Body of pancreas (tissue), 4 donors: ENCODE measurements at places on chromosomes 3 and 15.

DNA sequence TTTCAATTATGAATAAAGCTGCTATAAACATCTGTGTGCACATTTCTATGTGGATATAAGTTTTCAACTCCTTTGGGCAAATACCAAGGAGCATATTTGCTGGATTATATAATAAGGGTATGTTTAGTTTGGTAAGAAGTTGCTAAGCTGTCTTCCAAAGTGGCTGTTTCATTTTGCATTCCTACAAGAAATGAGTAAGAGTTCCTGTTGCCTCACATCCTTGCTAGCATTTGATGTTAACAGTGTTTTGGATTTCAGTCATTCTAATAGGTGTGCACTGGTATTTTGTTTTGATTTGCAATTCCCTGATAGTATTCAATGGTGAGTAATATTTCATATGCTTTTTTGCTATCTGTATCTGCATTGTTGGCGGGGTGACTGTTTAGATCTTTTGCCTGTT, 120.7 kb upstream of the MDFIC2 start:
- DNase-seq: no peak

DNA sequence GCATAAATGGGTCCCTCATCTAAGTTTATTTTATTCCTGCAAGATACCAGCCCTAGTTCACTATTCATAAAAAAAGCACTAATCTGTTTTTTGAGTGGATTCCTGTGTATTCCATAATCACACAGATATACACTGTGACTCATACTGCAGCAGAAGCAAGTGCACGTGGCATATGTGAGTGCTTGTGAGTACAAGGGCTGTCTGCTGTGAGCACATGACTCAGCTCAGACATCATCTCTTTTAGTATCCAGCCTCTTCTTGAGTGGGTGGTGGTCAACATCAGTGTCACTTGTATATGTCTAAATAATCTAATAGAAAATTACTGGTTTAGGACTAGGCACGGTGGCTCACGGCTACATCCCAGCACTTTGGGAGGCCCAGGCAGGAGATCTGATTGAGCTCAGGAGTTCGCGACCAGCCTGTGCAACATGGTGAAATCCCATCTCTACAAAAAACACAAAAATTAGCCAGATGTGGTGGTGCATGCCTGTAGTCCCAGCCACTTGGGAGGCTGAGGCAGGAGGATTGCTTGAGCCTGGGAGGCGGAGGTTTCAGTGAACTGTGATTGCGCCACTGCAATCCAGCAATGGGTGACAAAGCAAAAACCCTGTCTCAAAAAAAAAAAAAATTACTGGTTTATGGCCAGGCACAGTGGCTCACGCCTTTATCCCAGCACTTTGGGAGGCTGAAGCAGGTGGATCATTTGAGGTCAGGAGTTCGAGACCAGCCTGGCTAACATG, 49.8 kb downstream of the NIPA2 start:
- no peak for DNase-seq

DNA sequence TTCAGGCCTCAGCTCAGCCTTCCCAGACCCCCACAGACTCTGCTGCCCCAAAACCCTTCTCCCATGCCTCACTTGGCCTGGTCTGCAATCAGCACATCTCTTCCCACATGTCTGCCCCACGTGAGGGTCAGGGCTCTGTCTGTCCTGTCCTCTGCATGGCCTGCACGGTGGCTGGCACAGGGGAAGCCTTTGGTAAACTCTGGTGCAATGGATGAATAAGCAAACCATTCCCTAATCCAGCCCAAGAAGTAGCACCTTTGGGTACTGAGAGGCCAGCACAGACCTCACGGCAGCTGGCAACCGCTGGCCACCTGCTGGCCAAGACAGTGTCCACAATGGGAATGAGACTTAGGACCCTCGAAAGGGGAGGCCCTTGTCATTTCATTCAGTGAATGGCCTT, 27.7 kb downstream of the ABTB1 start:
- no peak for DNase-seq

- no peak for DNase-seq
These were observed 1501.2 kb upstream of the CADM2 start for GRCh38 chr3:83457551-83457950.

DNA sequence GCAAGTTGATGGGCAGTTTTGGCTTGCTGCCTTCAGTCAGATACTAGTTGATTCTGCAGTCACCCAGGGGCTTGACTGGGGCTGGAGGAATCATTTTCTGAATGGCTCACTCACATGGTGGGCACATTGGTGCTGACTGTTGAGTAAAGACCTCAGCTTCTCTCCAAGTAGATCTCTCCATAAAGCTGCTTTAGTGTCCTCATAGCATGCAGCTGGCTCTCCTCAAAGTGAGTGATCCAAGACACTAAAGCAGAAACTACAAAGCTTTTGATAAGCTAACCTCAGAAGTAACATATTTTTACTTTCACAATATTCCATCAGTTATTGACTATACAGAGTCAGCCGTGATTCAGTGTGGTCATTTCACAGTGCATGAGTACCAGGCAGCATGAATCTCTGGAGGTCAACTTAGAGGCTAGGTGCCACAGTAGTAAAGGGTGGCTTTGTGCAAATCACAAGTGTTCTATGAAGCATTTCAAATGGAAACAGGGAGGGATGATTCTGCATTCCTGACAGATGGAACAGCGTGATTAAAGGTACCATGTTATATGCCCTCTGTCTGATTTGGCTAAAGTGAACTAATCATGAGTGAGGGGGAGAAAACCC, 24.3 kb upstream of the ATP8B4 start:
- no peak for DNase-seq

DNA sequence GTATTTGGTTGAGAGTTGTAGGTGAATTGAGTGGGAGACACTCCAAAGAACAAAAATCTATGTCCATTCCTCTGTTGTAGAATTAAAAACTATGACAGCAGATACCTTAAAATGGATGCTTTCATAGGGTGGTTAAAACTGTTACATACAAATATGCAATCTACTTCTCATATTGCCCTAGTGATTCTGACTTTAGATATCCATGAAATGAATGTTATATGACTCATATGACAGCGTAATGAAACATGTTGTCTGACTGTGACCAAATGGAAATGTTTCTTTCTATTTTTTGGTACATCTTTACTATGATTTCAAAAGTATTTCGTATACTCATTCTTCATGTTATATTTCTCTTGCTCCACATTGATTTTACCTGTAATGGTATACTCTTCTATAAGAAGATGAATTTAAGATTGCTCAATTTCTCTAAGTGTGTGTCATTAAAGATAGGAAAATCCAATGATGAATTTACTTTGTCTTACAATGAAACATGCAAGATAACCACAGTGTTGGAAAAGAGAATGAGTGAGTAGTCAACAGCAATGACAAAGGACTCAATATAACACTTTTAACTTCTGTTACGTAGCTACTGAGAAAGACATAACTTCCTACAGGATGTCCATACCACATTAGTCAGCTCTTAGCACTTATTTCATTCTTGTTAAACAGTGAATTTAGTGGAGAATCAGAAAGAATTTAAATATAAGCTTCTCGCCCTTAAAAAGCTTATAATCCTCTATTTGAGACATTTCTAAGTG, 79.3 kb upstream of the LSAMP start:
- DNase-seq: no peak

DNA sequence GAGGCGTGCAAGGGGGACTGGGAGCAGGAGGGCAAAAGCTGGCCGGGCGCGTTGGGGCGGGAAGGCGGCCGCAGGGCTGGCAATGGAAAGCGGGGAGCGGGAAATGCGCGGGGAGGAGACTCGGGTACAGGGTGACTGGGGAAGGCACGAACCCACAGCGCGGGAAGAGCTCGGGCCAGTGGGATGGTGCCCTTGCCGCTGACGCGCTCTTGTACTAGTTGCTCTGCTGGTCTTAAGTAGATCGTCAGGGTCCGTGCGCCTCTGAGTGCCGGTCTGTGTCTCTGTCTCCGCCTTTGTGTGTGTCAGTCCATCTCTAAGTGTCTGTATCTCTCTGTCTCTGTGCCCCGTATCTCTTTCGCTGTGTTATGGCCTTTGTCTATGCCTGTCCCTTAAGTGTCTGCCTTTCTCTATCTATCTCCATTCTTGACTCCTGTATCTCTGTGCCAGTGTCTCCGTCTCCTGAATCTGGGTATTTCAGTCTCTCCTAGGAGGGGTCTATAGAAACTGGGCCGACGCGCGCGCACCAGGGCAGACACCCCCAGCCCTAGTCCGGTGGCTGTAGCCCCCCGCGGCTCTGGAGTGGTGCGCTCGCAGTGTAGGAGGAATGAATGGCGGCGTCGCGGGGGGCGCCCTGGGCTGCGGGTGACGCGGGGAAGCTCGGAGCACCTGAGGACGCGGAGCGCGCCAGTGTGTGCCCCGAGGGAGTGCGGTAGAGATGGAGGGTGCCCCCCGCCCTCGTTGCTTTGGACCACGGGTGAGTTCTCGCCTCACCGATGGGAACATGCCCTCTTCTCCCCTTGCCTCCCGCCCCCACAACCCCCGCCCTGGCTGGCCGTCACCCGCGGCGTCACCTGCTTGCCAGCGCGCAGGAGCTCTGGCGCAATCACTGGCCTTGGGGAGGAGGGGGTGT, 756 bp upstream of the CAMK2N2 start:
- DNase-seq: peak; percentile 90

DNA sequence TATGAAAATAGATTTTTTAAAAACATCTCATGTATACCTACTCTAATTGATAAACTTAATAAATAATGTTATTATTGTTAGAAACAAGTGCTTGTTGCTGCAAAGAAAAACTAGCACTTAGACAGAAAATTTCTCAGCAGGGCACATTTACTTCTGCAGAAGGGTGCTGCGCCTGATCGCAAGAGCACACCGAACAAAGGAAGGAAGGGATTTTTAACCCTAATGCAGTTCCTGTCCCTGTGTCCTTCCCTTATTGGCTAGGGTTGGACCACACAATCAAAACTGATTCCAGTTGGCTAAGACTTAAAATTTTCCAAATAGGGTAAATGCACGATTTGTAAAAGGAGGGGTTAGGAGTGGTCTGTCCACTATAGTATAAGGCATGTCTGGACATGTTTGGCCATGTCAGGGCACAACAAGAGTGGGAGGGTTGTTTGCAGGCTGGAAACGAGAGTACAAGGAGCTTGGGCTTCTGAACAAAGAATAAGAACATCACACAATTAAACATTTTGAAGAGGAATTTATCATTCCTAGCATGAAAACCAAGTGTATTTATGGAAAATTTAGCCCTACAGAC, 4.7 kb downstream of the DTWD1 start:
- no peak for DNase-seq

DNA sequence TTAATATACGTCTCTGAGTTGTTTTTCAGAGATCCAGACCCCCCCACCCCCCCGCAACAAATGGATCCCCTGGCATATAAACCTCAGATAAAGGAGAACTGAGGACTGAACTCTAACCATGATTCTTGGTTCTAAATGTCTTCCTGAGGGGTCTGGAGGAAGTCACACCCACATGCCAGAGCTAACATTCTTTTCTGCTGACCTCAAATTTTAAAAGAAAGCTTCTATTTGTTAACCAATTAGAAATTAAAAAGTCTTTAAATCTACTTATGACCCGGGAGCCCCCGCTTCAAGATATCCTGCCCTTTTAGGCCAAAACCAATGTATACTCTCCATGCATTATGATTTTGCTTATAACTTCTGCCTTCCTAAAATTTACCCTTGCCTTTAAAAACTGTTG, 188.3 kb downstream of the ECT2 start:
- no peak for DNase-seq

DNA sequence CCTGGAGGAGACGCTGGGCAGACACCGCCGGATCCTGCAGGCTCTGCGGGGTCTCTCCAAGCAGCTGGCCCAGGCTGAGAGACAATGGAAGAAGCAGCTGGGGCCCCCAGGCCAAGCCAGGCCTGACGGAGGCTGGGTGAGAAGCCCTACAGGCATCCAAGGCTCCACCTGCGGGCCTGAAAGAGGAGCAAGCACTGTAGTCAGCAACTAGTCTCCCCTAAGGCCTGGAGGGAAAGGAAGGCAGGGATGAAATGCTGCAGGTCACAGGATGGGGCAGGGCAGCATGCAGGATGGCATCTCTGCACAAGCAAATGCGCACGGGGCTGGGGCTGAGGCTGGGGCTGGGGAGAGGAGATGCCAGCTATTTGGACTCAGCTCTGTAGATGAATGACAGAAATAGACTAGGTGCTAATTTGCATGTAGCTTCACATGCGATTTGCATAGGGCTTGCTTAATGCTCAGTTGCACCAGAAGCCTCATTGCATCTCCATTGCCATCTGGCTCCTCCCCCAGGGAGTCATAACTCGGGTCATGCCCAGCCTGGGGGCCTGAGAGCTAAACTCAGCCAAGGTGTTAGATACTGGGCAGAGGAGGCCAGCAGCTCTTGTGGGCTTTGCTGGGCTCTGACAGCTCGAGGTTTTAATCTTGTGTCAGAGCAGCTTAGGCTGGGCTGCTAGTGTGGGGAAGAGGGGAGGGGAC, 5.2 kb upstream of the CPLX3 start:
- DNase-seq: no peak

DNA sequence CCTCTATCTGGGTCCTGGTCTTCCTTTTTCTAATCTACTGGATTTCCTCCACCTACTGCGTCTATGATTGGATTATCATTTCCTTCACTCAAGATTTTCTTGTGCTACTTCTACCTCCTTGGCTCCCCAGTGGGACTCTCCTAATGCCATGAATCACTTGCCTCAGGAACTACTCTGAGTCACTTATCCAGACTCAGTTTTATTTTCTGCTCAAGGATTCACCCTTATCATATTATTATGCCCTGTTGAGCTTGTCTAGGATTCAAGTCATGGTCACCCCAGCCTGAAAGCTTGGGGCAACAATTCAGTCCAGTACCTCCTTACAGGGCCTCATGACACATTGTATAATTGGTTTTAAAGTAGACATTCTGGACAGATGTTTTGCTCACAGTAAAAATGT, 968.1 kb downstream of the ROBO1 start:
- DNase-seq: no peak

DNA sequence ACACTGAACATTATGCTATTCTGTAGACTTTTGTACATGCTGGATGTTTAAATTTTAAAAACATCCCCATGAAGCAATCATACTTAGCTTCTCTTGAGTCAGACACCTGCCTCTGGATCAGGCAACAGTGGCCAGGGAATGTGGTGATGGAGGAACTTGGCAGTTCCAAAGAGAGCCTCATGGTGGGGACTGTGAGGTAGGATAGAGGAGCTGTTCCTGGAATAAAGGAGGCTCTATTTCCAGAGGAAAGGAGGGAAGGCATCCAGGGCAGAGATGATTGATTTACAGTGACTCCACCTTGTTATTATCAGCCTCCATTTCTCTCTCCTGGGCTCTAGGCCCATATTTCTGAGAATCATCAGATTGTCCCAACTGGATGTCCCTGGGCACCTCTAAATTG, 35.0 kb upstream of the ABHD17C start:
- peak; percentile 21 for DNase-seq

DNA sequence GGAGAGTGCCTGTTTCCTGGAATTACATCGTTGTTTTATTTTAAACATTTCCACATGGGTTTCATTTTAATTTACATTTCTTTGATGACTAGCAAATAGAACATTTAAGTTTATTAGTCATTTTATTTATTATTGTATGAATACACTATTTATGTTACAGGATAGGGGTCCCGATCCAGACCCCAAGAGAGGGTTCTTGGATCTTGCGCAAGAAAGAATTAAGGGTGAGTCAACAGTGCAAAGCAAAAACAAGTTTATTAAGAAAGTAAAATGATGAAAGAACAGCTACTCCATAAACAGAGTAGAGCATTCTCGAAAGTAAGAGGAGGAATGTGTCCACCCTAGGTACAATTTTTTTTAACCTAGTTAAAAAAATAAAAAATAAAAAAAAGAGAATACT, 539.5 kb downstream of the NAALADL2 start:
- no peak for DNase-seq

- DNase-seq: no peak
These were observed 6.5 kb upstream of the PHLDB2 start for GRCh38 chr3:111852540-111852939.
